Stimulated activated CD4-positive, alpha-beta T cell treated with anti-CD3 and anti-CD28 coated beads, Interleukin-1b, Interleukin-23, amount 100 ng/mL, for 4 hours (primary cell): ENCODE measurements at places on chromosomes 6 and 20.

DNA sequence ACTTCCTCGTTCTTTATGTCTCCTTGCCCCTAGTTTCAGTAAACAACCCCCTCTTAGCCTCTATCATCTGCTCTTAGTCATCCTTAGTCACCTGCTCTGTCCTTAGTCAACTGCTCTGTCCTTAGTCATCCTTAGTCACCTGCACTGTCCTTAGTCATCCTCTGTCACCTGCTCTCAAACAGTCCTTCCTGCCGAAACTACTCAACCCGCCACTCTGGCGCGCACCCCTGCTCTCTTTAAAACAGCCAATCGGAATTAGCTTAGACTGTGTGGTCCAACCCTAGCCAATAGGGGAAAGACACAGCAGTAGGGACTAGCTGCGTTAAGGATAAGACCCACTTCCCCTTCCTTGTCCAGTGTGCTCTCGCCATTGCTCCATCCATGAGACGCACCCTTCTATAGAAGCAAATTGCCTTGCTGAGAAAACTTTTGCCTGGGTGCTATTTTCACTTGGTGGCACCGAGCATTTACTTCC lies 73.9 kb downstream of the BACH2 start:
- peak; percentile 51 for DNase-seq

DNA sequence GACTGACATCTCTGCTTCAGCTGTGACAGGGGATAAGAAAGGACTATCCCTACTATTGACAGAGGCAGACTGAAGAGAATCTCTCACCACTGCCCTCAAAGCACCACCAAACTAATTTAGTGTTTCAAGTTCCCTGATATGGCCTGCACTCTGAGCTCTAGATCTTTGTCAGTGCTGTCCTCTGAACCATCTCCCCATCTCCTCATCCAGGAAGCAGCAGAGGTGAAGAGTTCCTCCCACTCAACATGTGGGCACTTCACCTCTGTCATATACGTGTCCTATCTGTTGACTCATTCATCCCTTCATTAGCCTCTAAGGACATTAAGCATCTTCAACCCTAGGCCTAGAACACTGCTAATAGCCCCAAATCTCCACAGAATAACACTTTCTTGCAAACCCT lies 14.1 kb downstream of the FAM210B start:
- DNase-seq = no peak

- no peak for DNase-seq
Measured at GRCh38 chr6:107662333-107662732, 161.8 kb downstream of the SCML4 start.

DNA sequence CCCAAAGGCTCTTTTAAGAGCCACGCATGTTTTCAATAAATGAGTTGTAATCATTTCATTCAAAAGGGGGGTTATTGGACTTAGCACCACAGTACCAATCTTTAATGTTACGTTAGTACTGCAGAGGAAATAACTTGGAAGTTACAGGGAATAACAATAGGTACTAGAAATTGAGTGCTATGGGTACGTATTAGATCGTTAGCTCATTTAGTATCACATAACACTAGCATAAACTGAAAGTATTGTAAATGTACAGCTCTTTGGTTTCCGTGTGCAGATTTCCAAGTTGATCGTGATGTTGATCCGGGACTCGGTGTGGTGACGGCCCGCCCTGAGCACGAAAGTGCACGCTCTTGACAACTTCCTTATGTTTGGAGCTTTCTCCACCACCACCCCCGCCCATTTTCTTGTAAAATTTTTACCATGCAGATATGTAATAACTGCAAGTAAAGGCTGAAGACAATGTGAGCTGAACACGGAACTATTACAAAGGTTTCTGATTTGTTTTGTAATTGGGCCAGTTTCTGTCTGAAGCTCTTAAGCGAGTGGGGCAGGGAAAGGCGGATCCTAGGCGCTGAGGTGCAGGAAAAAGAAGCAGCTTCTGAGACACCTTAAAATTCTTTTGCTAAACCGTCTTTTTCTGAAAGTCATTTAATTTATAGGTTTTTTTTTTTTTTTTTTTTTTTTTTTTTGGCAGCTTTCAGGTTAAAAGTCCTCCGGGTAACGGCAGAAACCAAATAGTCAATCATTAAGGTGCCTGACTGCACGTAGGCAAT lies 71.5 kb downstream of the HFE start:
- no peak for DNase-seq

DNA sequence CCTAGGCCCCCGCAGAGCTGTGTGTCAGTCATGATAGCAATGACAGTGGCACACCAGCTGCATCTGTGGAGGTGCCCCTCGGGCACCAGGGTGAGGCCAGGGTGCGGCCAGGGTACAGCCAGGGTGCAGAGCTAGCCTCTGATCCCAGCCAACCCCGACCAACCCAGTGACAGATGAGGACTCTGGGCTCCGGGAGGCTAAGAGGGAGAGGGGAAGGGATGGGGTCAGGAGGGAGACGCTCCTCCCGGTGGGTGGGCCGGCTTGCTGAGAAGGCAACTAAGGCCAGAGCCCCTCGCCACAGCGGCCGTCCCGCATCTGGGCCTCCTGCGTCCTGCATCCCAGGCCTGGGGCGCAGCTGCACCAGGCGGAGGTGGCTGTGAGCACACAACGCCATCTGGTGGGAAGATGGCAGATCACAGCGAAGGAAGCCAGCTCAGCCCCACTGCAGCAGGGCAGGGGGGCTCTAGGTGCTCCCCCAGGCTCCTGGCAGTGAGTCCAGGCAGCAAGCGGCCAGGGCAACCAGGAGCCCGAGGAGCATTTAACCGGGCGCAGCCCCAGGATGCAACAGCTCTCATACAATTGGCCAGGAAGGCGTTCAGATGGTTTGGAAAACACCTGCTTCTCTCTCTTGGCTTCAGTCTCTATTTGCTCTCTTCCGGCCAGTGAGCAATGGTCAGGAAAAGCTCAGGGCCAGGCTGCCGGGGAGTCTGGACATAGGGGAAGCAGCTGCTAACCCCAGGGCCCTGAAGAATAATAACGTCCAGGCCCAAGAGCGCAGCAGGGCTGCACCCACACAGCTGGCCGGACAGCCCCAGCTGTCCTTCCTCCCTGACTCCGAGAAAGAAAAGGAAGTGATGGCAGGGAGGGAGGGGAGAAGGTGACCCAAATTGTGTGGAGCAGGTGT lies 169.4 kb downstream of the TAF4 start:
- peak; percentile 13 for DNase-seq

- DNase-seq = no peak
Measured at GRCh38 chr6:298233-299103, 6.2 kb downstream of the DUSP22 start.

GRCh38 chr20:62413896-62414481 lies 6.9 kb upstream of the CABLES2 start:
- no peak for DNase-seq

DNA sequence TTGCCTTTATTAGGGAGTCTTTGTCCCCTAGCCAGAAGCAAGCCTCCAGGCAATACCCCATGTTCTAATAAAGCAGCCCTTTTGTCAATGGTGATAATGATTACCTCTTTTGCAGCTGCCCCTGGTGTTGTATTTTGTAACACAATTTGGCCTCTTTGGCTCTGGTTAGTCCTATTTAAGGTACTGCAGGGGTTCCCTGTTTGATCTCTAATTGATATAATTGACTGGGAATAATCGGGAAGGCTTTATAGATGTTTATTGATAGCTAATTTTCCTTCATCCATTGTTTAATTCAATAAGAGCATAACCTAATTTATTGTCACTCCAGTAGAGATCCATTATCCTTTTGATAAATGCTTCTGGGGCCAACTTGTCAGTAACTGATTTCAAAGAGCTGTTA lies 537.2 kb downstream of the PKHD1 start:
- DNase-seq = no peak

GRCh38 chr20:58071298-58071697 lies 157.2 kb downstream of the ANKRD60 start:
- DNase-seq = no peak

DNA sequence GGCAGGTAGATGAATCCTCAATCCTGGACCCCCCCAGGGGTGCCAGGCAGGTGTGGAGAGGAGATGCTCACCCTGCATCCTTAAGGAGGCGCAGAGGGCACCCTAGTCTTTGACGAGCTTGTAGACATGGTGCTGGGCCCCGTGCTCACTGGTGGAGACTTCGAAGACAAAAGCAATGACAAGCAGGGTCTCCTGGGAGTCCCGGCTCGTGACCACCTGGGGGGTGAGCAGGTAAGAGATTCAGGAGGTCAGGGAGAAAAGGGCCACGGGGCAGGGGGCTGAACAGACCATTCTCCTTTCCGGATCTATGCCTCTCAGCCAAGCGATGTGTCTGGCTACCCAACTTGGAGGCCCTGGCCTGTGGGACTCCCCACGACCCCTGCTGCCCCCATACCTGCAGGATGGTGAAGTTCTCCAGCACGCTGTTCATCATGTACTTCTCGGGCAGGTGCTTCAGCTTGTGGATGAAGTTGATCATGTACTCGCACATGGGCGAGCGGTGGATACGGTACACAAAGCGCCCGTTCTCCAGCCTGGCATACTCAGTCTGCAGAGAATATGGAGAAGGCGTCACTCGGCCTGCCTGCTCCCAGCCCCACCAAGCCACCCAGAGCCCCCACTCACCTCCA lies 6.9 kb downstream of the RPL10A start:
- DNase-seq = no peak

DNA sequence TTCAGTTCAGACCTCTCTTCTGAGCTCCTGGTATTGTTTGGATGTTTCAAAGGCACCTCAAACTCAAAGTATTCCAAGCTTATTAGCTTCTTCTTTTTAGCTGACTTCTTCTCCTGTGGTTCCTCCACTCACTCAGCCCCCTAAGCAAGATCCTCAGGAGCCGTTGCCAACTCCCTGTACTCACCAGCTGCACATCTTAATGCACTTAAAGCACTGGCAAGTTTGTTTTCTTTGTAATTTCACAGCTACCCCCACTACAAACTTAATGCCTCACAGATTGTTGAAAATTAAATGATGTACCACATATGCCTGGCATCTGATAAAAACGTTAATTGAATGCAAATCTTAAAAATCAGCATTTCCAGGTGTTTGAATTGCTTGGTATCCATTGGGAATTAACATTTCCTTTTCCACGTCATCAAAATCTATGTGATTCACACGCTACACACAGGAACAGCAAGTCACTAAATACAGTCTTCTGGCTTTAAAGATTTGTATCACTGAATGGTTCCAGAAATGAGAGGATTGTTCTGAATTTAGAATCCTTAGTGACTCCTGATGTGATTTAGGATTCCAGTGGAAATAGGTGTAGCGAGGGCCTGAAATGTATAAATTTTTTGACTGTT lies 24.5 kb downstream of the CALHM6 start:
- no peak for DNase-seq

DNA sequence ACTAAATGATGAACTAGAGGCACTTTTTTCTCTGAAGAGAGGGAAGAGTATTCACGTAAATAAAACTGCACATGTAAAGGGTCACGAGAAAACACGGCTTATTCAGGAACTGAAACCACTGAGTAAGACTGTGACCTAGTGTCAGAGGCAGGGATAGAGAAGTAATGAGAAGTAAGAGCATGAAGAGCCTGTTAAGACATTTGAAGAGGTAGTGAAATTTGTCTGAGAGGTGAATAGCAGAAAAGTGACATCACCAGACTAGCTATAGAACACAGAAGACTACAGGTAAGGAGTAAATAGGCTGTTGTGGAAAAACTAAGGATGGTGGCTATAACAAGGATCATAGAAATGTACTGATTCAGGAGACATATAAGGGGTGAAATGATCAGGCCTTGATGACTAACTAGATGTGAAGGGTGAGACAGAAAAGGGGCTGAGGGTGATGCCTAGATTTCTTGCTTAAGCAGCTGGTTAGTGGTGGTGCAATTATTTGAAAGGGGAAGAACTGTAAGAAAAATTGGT lies 76.8 kb downstream of the REV3L start:
- DNase-seq = no peak

- DNase-seq = no peak
Measured at GRCh38 chr6:82687855-82688254, 324.2 kb downstream of the TPBG start.
